Brain (organoid and tissue), 16 donors: ENCODE measurements at places on chromosomes 7 and 10.

- DNase-seq, result no peak
These were observed 307.8 kb downstream of the PTPRN2 start for GRCh38 chr7:158279539-158280447.

DNA sequence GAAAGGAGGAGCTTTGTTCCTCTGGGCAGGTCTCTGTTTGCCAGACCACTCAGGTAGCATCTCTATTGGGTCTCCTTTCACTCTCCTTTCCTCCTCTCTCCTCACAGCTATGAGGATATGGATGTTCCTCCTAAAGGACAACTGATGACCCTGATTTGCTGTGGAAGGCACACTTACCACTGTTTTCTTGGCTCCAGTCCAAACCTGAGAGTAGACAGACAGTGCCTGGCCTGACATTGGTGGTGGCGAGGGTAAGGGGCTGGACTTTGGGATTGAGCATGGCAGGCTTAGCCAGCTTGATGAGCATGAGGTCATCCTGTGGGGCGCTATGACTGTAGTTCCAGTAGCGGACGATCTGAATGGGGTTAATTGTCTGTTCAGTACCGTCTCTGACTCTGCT is 3.6 kb downstream of the PRSS37 start:
- DNase-seq, result no peak

- DNase-seq, result peak; percentile 78
These were observed 32.1 kb downstream of the RBAK start for GRCh38 chr7:5077740-5078139.

DNA sequence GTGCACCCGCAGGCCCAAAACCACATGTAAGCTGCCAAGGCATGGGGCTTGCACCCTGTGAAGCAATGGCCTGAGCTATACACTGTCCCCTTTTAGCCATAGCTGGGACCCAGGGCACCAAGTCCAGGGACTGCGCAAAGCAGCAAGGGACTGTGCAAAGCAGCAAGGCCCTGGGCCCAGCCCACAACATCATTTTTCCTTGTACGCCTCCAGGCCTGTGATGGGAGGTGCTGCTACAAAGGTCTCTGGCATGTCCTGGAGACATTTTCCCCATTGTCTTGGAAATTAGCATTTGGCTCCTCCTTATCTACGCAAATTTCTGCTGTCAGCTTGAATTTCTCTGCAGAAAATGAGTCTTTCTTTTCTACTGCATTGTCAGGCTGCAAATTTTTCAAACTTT is 24.8 kb downstream of the ARHGAP19 start:
- DNase-seq, result no peak

DNA sequence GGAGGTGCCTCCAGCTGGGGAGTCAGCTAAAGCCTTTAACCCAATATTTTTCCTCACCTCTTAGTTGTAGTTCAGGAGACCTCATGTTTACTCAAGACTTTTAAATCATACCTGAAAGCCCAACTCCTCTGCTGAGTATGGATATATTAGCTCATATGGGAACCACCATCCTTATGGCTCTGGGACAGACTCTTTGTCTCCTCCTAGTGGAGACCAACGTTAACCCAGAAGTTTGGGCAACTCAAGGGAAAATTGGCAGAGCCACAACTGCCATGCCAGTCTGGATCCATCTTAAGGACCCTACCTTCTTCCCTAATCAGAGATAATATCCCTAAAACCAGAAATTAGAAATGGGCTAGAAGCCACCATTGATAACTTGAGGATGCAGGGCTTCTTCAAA is 80.8 kb downstream of the TMEM106B start:
- DNase-seq, result no peak

DNA sequence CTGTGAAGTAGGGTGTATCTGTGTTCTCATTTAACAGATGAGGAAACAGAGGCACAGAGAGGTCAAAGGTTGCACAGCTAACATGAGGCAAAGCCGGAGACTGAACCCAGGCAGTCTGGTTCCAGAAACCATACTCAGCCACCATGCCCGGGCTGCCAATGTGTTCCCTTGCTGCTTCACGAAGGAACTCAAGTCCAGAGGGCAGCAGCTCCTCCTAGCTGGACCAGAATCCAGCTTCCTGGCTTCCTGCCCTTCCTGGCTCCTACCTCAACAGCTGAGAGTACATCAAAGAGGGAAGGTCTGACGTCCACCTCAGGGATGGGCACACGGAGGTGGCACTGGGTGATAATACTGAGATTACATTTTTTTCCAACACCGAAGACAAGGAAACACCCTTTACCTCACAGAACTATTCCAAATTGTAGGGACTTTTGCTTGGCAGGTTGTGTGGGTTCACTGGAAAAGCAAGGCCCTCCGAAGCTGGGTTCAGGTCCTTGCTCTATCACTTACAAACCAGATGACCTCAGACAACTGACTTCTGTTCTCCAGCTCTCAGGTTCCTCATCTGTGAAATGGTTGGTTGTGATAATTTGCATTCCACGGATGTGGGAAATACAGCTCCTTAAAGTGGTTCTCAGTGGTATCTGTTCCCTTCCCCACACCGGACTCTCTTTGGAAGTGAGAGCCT is 154.1 kb upstream of the ZMIZ1 start:
- no peak for DNase-seq

DNA sequence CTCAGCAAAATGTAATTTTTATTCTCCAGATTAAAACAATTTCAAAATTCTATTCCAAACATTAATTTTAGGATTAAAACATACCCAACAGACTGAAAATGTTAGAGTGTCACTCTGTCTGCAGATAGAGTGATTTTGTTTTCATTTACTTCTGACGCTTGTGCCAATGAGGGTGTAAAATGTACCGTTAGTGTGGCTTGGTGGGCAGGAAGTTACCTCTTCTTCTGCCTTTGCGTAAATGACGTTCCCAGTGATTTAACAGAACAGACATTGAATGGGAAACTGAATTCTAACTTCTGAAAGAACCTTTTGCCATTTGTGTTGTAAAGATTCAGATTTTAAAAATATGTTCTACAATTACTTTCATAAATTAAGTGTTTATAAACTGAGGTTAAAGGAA is 47.0 kb upstream of the DRGX start:
- DNase-seq, result no peak

- no peak for DNase-seq
These were observed 42.1 kb downstream of the ARHGAP21 start for GRCh38 chr10:24681572-24682088.

DNA sequence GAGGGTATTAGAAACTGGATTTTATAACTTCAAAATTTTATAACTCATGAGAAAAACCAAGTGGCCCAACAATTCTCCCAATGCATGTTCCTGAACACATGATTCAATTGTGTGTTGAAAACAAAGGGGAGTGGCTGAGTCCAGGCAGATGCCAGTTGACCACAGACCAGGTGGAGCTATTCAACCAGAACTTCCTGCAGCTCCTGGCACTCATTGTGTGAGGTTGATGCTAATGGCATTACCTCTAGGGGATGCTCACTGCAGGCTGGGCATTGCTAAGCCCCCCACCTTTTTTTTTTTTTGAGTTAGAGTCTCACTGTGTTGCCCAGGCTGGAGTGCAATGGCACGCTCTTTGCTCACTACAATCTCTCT is 20.3 kb downstream of the MYOF start:
- DNase-seq, result no peak

DNA sequence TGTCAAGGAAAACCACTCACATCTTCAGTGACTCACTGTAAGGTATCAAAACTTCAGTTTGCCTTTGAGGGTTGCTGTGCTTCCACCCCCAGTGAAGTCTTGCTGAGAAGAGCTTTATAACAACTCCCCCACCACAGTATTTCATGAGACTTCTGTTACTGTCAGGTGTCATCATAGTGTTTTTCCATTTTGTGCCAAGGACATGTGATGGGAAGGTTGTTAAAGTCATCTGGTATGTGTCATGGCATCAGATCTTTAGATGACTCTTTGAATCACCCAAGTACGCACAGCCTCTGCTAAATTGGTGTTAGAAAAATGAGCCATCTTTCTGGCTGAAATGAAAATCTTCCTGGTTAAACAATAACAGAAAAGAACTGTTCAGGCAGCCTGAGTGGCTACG is 115.0 kb upstream of the CCDC6 start:
- no peak for DNase-seq

- DNase-seq, result no peak
These were observed 382.7 kb downstream of the PAXIP1 start for GRCh38 chr7:154620141-154620755.

- DNase-seq, result no peak
These were observed 69.9 kb downstream of the HYCC1 start for GRCh38 chr7:22944022-22944421.

- DNase-seq, result peak; percentile 21
These were observed 108.2 kb upstream of the MKLN1 start for GRCh38 chr7:131219312-131220041.

- no peak for DNase-seq
These were observed 600.5 kb downstream of the MAGI2 start for GRCh38 chr7:78852951-78853350.

GRCh38 chr7:101066141-101066832 is 19.0 kb upstream of the TRIM56 start:
- peak; percentile 66 for DNase-seq

DNA sequence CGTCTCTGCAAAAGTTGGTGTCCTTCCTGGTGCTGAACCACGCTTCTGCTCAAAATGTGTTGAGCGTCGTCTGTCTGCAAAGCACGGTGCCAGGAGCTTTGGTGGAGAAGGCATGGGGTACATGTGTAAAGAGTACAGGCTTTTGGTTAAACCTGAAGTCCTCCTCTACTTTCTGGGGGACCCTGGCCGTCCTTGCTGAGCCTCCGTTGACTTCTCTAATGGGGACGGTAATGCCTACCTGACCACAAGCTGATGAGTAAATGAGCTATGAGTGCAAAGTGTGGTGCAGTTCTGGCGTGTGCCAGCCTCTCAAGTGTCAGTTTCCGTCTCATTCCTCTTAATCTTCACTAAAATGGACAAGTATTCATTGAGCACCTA is 527 bp upstream of the HERPUD2 start:
- no peak for DNase-seq

- no peak for DNase-seq
These were observed 5.2 kb downstream of the ANTXRL start for GRCh38 chr10:46291817-46292572.

DNA sequence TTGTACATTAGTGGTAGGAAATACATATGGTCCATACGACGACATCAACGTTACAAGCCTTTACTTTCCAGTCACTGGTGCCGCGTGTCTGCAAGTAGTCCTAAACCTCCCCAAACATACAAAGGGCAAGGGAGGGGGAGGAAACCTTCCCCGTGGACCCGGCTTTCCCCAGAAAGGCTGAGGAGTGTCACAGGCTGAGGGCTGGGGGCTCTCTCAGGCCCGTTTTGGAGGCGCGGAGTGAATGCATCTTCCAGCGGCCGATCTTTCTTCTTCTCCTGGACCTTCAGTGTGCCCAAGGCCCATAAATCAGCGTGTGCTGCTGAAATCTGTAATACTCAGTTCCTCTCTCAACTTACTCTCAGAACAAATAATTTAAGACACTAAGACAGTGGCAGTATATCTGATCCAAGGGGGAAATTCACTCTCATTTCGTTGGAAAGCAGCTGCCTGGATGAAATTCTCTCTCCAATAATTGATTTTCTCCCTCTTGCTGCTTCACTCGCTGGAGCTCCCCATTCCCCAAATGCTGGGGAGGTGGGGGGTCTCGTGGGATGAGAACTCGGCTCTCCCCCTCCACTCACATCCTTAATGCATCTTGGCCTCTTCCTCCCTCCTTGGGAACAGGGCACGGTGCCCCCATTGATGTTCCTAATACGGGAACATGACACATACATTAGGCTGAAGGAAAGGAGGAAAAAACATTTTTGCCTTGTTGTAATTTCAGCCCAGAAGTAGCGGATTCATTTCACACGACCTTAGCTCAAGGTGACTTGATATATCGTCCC is 126.1 kb downstream of the ADARB2 start:
- DNase-seq, result no peak

GRCh38 chr7:43650457-43651052 is 67.6 kb downstream of the STK17A start:
- no peak for DNase-seq

DNA sequence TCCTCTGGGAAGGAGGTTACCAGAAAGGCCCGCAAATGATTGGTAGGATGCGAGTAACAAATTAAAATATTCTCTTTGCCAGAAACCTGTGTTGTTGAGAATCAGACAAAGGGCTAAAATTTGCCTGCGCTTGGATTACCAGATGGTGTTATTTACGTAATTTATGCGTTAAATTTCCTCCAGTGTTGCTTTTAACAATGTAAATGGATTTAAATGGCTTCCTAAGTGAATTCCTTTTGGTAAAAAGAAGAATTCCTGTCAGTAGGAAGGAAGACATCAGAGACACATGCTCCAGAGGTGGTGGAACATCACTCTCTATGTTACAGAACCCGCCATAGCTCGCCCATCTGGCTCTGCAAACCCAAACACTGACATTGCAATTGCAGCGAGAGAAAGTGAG is 520.6 kb downstream of the GALNT17 start:
- DNase-seq, result peak; percentile 89
